ENCODE measurements at places on chromosomes 7 and 10. TPM values are rescaled to one million over a fixed set of nuclear protein-coding genes. Genes with fewer than 3 reads are reported as not detected.

GRCh38 chr7:100679129-100679926, 5.8 kb downstream of the GNB2 start:
- DNase-seq = no peak

GRCh38 chr10:132859084-132859855, 73.3 kb upstream of the NKX6-2 start:
- DNase-seq = no peak

GRCh38 chr7:141053626-141054025, 20.2 kb upstream of the TMEM178B start:
- no peak for DNase-seq

GRCh38 chr10:59240582-59241183, 64.2 kb downstream of the PHYHIPL start:
- DNase-seq = peak; percentile 30

GRCh38 chr7:42193471-42194129, 43.4 kb downstream of the GLI3 start:
- DNase-seq = no peak

Gene TMEM178B
- 0.38 TPM for polyA plus RNA-seq

Gene PPP1R17
- not detected for polyA plus RNA-seq

Gene GPER1
- polyA plus RNA-seq = 6.5 TPM

Gene PNPLA8
- 43.4 TPM for polyA plus RNA-seq

Data from renal pelvis (tissue), 12 donors.